ENCODE measurements at places on chromosomes 1 and 21. TPM values are rescaled to one million over a fixed set of nuclear protein-coding genes. Genes with fewer than 3 reads are reported as not detected.

GRCh38 chr1:86069757-86070145 is 86.8 kb downstream of the COL24A1 start:
- DNase-seq = no peak

GRCh38 chr1:185291159-185291558 is 25.9 kb downstream of the IVNS1ABP start:
- DNase-seq = no peak

DNA sequence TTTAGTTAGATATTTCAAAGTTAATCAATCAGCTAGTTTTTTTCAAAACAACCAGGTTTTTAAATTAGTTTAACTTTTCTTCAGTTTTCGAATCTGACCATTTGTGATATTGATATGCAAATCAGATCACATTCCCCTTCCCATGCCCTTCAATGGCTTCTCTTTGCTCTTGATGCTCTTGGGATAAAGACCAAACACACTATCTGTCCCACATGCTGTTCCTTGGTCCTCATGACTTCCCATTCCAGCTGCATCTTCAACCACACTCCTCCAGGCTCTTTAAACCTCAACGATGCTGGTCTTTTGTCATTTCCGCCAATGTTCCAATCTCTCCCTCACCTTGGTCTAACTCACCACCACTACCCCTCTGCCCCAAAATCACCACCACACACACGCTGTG is 285.8 kb downstream of the LMX1A start:
- DNase-seq = no peak

DNA sequence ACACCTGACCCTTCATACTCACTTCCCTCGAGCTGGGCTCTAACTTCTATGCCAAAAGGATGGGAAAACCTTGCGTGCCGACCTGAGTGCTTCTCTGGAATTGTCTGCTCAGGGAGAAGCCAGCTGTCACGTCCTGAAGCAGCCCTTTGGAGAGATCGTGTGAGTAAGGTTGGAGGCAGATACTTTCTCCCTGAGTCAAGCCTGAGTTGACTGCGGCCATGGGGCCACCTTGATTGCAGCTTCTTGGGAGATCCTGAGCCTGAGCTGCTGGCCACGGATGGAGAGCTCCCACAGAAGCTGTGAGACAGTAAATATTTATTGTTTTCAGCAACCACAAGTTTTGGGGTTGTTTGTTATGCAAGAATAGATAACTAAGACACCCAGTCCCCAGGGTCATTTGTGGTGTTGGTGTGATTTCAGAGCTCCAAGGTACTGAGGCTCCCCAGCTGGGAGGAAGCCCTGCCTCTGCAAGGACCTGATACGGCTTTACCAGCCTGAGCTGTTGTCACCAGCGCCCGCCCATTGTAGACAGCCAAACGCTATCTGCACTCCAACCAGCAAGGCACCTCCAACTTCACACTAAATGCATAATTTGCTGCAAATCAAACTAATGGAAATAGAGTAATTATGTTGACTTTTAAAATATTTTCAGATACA is 531.6 kb downstream of the PTPRU start:
- no peak for DNase-seq

GRCh38 chr1:220810963-220811362 is 24.2 kb downstream of the MTARC1 start:
- DNase-seq = no peak

DNA sequence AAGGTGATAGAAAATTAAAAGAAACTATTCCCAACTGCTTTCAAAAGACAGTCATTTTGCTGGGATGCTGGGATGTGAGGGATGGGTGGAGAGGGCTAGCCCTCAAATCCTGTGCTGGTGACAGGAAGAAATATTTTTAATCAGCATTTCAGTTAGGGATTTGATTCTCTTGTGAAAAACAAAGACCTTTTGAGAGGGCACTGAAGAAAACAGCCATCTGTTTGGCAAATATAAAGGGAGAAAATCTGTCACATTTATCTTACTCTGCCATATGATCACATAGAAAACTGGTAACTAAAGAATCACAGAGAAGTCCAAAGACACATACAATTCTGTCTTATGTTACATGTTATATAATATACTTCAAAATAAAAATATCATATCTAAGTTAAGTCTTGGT is 12.3 kb downstream of the STXBP3 start:
- no peak for DNase-seq

CD48 gene
- total RNA-seq = 0.61 TPM

KRTAP7-1 gene
- not detected for total RNA-seq

GUCA2A gene
- total RNA-seq = not detected

BRDT gene
- not detected for total RNA-seq

PRDM16 gene
- total RNA-seq = 1.1 TPM

TTC24 gene
- 0.15 TPM for total RNA-seq

KRTAP11-1 gene
- not detected for total RNA-seq

TAS1R1 gene
- not detected for total RNA-seq

GRCh38 chr1:31633117-31633516 is 11.6 kb downstream of the PEF1 start:
- DNase-seq = no peak

OR14K1 gene
- total RNA-seq = not detected

WLS gene
- 42.2 TPM for total RNA-seq

ANKRD65 gene
- total RNA-seq = 20.9 TPM

- no peak for DNase-seq
These were observed 60.1 kb upstream of the ASB17 start for GRCh38 chr1:75992312-75992711.

EPS8L3 gene
- total RNA-seq = 0.69 TPM

- DNase-seq = no peak
These were observed 1.1 kb downstream of the C1orf56 start for GRCh38 chr1:151048645-151049032.

GRCh38 chr1:42319128-42319851 is 15.7 kb downstream of the FOXJ3 start:
- no peak for DNase-seq

NBPF4 gene
- total RNA-seq = not detected

- no peak for DNase-seq
These were observed 104.6 kb upstream of the LBR start for GRCh38 chr1:225532240-225532944.

DNA sequence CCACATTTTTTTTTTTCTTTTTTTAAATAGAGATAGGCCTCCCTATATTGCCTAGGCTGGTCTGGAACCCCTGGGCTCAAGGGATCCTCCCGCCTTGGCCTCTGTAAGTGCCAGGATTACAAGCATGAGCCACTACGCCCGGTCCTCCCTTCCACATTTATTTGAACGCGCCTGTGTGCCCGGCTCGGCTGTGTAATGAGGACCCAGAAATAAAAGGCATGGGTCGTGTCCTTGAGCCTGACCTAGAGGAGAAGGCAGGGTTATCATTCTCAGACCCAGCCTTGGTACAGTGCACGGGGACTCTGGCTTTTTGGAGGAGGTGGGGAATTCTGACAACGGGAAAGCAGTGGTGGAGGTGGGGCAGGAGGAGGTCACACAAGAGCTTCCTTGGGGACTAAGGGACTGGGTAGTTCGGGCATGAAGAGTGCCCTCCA is 841 bp downstream of the CENPF start:
- no peak for DNase-seq

DNA sequence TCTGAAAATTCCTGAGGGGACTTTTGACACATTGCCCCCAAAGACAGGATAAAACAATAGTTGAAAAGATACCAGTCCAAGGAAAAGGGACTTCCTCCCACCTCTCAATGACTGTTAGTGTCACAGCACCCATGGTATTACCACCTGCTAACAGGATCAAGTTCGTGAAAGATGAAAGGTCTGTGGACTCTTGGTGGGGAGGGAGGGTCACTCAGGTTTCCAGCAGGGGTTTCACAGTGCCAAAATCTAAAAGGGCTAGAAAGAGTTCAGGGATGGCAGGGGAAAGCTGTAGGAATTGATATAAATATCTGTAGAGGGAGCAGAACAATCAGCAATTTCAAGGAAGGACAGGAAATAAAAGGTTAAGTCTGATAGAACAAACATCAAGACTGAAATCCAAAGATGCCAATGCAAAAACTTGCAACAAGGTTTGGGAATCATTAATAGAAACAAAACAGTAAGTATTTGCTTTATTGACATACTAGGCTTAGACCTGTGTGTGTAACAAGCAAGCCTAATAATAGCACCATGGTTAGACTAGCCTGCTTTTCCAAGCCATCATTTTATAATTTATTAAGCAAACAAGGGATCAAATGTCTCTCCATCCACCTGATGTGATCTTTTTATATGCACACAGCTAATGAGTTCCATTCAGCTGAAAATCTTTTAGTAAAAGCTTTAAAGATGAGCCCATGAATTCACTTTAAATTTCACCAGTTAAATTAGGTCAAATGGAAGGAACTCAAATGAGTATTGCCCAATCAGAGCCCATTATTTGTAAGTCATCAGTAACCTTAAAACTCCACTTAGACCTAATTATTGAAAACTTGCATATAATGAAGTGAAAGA is 3.7 kb downstream of the MCL1 start:
- DNase-seq = peak; percentile 10

LDLRAD1 gene
- 0.37 TPM for total RNA-seq

GRCh38 chr1:228647523-228648444 is 87.5 kb upstream of the RHOU start:
- peak; percentile 62 for DNase-seq

DNA sequence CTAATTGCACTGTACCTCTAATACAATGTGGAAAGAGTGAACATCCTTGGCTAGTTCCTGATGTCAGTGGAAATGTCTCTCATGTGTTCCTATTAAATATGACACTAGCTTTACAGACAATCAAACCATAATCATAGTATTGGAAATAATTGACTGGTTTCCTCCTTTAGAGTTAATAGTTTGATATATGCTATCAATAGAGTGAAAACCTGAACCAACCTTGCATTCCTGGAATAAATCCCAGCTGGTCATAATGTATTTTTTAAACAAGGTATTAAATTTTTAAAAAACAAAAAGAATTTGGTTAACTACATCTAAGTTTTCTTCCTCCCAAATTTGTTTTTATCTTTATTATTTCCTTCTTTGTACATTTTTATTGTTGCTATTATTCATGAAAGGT is 226.1 kb downstream of the SLC45A1 start:
- DNase-seq = no peak

GRCh38 chr1:235004276-235004675 is 124.4 kb downstream of the TOMM20 start:
- DNase-seq = no peak

DNA sequence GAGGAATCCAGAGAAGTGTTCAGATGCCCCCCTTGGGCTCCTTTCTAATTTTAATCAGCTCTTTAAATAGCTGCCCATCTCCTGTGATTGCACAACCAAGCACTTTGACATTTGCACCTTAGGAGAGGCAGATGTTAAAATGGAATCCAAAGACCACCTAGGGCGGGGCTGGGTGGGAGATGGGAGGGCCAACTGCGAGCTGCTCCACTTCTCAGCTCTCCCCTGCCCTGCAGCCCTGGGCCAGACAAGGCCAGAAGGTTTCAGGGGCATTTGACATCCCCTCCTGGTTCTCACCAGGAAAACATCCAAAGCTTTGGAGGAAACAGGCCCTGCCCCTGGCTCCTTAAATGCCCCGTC is 106.9 kb downstream of the DHRS3 start:
- no peak for DNase-seq

- peak; percentile 50 for DNase-seq
These were observed 2.5 kb upstream of the ST3GAL3 start for GRCh38 chr1:43704838-43705237.

DNA sequence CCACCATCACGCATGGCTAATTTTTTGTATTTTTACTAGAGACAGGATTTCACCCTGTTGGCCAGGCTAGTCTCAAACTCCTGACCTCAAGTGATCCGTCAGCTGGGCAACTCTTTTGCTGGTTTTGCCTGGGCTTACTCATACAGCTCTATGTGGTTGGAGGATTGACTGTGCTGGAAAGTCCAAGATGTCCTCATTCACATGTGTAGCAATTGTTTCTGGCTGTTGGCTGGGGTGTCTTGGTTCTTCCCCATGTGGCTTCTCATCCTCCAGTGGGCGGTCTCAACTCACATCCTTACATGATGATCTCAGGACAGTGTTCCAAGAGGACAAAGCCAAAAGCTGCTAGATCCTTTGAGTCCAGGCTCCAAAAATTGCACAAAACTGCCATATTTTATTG is 53.3 kb downstream of the TEX35 start:
- no peak for DNase-seq

DNA sequence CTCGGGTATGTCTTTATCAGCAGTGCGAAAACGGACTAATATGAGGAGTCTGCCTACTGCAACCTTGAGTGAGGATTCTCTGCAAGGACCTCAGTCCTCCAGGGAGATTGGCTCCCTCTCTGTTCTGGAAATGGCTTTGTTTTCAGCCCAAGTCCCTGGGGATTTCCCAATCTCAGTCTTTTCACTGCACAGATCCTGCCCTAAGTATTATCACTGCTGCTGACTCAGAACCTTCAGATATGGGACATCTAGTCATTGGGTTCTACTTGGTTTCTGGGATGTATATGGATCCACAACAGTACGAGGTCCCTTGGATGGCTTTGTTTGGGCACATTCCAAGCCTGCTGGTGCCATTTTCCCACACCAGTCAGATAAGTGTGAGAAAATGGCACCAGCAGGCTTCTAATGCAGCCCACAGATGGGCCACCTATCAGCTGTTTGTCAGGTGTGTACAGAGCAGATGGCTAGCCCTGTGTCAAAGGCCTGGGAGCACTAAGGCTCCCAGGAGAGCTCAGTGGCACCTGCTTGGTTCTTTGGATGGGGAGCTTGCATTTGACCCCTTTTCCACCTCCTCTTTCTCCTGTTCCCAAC is 27.4 kb downstream of the ELF3 start:
- no peak for DNase-seq

DNA sequence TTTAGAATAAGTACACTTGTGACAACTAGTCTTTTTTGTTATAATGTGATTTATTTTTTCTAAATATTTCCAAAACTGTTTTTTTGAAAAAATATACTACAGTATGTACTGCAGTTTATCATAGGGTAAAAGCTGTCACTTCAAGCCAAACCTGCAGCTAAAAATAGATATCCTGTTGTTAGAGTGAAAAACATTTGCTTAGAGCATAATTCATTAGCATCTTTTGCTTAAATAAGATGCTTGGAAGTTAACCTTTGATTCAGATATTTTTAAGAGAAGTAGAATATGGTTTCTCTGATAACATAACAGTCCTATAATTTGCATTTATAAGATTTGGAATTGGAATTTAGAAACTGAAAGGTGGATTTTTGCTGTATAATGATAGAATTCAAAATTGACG is 21.5 kb downstream of the PRKACB start:
- DNase-seq = no peak

- DNase-seq = no peak
These were observed 7.2 kb downstream of the AGMAT start for GRCh38 chr1:15577691-15578090.

- no peak for DNase-seq
These were observed 171.4 kb downstream of the PDE4B start for GRCh38 chr1:65964123-65964522.

CLDN17 gene
- total RNA-seq = not detected

GRCh38 chr1:234199476-234200127 is 173.7 kb upstream of the COA6 start:
- DNase-seq = no peak

GRCh38 chr21:32867597-32867996 is 96.0 kb upstream of the PAXBP1 start:
- DNase-seq = no peak
